ENCODE measurements at places on chromosomes 6 and 20.

- H3K4me3 ChIP-seq: no peak overlapping the region
- no peaks in the 10 kb centered on the region for H3K36me3 ChIP-seq
- H3K27me3 ChIP-seq: peaks cover 4% of the 10 kb centered on the region
- H3K27ac ChIP-seq: no peak overlapping the region
- H3K4me1 ChIP-seq: no peaks in the 10 kb centered on the region
- no peak for DNase-seq
Measured at GRCh38 chr20:36394340-36394965, 88.3 kb downstream of the DLGAP4 start.

DNA sequence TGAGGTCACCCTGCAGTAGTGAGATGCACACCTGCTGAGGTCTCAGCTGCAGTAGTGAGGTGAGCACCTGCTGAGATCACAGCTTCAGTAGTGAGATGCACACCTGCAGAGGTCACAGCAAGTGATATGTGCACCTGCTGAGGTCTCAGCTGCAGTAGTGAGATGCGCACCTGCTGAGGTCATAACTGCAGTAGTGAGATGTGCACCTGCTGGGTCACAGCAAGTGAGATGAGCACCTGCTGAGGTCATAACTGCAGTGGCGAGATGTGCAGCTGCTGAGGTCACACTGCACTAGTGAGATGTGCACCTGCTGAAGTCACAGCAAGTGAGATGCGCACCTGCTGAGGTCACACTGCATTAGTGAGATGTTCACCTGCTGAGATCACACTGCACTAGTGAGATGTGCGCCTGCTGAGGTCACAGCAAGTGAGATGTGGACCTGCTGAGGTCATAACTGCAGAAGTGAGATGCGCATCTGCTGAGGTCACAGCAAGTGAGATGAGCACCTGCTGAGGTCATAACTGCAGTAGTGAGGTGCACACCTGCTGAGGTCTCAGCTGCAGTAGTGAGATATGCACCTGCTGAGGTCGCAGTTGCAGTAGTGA lies 20.8 kb downstream of the ZDHHC14 start:
- peaks cover 1% of the 10 kb centered on the region for H3K36me3 ChIP-seq
- no peak overlapping the region for H3K27ac ChIP-seq
- DNase-seq: no peak
- H3K27me3 ChIP-seq: no peaks in the 10 kb centered on the region

GRCh38 chr6:116382587-116382986 lies 11.8 kb downstream of the DSE start:
- H3K36me3 ChIP-seq: no peaks in the 10 kb centered on the region
- H3K4me3 ChIP-seq: no peak overlapping the region
- H3K27me3 ChIP-seq: no peaks in the 10 kb centered on the region
- peaks cover 17% of the 10 kb centered on the region for H3K4me1 ChIP-seq

- H3K4me3 ChIP-seq: no peak overlapping the region
- no peaks in the 10 kb centered on the region for H3K4me1 ChIP-seq
- DNase-seq: no peak
- no peaks in the 10 kb centered on the region for H3K27me3 ChIP-seq
- H3K36me3 ChIP-seq: no peaks in the 10 kb centered on the region
- no peak overlapping the region for H3K27ac ChIP-seq
Measured at GRCh38 chr20:7516621-7517111, 423.6 kb downstream of the HAO1 start.

DNA sequence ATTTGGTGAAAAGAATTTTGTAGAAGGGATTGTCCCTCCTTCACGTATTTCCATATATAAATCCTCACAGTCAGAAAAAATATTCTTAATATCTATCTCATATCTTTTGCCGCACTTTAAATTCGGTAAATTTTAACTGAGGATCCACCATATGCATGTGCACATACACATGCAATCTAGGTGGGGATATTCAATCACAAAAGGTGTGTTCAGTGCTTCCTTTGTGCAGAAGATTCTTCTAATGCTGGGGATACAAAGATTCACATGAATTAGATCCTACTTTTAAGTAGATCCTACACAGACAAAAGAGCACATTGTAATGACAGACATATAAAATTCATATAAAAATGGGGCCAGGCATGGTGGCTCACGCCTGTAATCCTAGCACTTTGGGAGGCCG lies 13.6 kb upstream of the HLA-DRB1 start:
- H3K4me3 ChIP-seq: no peak overlapping the region
- H3K27me3 ChIP-seq: no peaks in the 10 kb centered on the region
- H3K4me1 ChIP-seq: peaks cover 15% of the 10 kb centered on the region

DNA sequence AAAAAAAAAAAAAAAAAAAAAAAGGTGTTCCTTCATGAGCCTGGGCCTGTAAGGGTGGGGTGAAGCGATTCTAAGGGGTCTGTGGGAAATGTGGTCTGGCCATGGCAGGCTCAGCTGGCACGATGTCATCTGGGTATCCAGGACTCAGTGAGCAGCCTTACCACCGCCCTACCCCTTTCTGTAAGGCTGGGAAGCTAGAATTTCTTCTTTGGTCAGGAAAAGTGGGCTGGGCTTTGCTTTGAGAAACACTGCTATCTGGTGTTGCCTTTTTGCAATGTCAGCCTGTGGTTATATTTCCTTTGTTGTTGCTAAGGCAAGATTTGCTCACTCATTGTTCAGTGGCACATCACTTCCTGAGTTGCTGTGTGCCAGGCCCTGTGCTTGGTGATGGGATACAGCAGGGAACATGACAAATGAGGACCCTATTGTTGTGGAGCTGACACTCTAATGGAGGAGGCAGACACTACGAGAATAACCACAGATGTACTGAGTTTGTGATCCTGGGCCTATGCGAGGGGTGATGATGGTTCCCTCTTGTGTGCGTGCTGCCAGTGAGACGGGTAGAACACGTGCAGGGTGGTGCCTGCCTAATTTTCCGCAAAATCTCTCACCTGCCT lies 45.9 kb upstream of the ZNFX1 start:
- H3K36me3 ChIP-seq: no peaks in the 10 kb centered on the region
- peak; percentile 48 for DNase-seq
- peak overlapping the region; percentile 24 for H3K4me3 ChIP-seq
- H3K27me3 ChIP-seq: peaks cover 26% of the 10 kb centered on the region
- H3K4me1 ChIP-seq: peaks cover 26% of the 10 kb centered on the region

GRCh38 chr6:38175786-38176185 lies 356.3 kb downstream of the ZFAND3 start:
- no peaks in the 10 kb centered on the region for H3K27me3 ChIP-seq
- DNase-seq: no peak
- H3K4me3 ChIP-seq: no peak overlapping the region
- no peaks in the 10 kb centered on the region for H3K36me3 ChIP-seq

DNA sequence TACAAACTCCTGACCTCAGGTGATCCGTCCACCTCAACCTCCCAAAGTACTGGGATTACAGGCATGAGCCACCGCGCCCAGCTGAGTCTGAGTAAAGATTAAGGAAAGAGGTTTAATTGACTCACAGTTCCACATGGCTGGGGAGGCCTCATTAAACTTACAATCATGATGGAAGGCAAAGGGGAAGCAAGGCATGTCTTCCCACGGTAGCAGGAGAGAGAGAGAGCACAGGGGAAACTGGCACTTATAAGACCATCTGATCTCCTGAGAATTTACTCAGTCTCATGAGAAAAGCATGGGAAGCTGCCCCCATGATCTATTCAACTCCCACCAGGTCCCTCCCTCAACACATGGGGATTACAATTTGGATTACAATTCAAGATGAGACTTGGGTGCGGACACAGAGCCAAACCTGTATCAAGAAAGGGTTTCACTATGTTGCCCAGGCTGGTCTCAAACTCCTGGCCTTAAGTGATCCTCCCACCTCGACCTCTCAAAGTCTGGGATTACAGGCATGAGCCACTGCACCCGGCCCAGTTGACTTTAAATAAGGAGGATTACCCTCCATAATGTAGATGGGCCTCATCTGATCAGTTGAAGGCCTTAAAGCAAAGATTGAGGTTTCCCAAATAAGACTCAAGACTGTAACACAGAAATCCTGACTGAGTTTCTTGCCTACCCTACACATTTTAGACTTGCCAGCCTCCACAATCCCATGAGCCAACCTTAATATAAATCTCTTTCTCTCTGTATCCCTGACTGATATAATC lies 13.1 kb upstream of the PEX7 start:
- H3K27me3 ChIP-seq: no peaks in the 10 kb centered on the region
- H3K4me3 ChIP-seq: no peak overlapping the region
- no peak overlapping the region for H3K27ac ChIP-seq
- H3K36me3 ChIP-seq: no peaks in the 10 kb centered on the region
- no peaks in the 10 kb centered on the region for H3K4me1 ChIP-seq

DNA sequence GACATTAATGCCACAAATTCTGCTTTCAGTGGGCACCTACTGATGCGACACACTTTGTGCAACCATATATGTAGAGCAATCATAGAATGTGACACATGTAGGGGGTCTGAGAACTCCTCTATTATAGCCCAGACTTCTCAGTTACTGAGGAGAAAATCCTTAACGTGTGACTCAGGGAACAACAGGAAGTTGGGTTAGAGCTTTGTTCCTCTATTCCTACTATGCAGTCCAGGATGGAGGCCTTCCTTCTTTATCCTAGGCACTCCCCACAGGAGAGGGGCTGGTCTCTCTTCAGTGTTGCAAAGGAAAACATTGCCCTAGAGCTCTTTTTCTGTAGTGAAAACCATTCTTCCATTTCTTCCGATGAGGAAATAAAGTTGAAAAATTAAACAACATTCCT lies 39.6 kb upstream of the RCAN2 start:
- no peak overlapping the region for H3K4me3 ChIP-seq
- H3K27ac ChIP-seq: no peak overlapping the region
- no peaks in the 10 kb centered on the region for H3K36me3 ChIP-seq
- DNase-seq: no peak
- peaks cover 12% of the 10 kb centered on the region for H3K27me3 ChIP-seq
- no peaks in the 10 kb centered on the region for H3K4me1 ChIP-seq

Data from activated CD4-positive, alpha-beta memory T cell treated with anti-CD3 and anti-CD28 coated beads for 36 hours (primary cell).